PC-3 (cell line): ENCODE measurements at places on chromosomes 5 and 9. TPM values are rescaled to one million over a fixed set of nuclear protein-coding genes. Genes with fewer than 3 reads are reported as not detected.

Gene SLC25A2
- total RNA-seq, result 0.18 and 0.40 TPM in 2 replicates

Gene C5orf52
- total RNA-seq, result 0.84 TPM in 1 of 2 replicates, not detected in the other

Gene FBXW2
- total RNA-seq, result 25.0 and 30.5 TPM in 2 replicates

Gene CMBL
- total RNA-seq, result 35.7 and 38.4 TPM in 2 replicates

Gene ASTN2
- 3.5 and 6.2 TPM in 2 replicates for total RNA-seq

Gene ARL14EPL
- total RNA-seq, result not detected in 2 replicates

Gene GZMA
- total RNA-seq, result not detected in 2 replicates
